ENCODE measurements at places on chromosomes 6 and 20.

DNA sequence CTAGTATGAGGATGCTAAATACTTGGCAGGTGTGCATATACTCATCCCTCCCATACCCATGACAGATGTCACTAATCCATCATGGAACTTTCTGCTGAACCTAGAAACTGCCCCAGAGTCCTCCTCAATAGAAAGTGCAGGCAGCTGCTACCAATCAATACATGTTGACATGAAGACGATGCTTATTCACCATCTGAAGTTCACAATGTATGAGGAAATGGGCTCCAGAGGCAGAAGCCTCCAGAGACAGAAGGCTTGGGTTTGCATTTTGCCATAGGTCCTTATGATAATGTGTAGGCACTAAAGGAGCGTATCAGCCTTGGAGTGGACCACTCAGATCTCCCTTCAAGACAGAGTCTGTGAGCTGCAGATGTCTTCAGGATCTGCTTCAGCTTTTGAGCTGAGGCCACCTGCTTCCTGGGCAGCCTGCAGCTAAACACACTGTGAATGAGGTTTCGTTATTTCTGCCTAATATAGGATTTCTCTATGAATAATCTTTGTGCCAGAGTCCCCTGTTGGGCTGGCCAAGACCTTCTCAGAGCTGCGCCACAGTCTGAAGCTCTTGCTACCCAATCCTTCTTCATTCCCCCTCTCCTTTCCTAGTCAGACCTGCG, 7.5 kb upstream of the KIAA1755 start:
- DNase-seq, result no peak

DNA sequence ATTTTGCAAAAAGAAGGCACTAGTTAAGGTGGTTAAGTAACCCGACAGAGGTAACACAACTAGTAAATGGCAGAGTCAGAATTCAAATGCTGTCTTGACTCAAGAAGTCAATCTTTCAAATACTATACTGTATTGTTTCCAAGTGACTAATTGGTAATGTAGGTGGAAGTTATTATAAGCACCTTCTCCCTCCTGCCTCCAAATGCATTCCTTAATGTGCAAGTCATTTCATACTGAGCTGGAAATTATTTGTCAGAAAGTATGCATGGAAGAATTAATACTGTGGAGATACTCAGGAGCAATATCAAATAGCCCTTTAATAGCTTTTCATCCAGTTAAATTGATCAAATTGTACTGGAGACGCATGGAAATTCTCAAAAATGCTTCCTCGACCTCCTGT, 579.1 kb downstream of the DOK5 start:
- no peak for DNase-seq

- DNase-seq, result no peak
Measured at GRCh38 chr6:24093381-24093780, 32.6 kb upstream of the NRSN1 start.

DNA sequence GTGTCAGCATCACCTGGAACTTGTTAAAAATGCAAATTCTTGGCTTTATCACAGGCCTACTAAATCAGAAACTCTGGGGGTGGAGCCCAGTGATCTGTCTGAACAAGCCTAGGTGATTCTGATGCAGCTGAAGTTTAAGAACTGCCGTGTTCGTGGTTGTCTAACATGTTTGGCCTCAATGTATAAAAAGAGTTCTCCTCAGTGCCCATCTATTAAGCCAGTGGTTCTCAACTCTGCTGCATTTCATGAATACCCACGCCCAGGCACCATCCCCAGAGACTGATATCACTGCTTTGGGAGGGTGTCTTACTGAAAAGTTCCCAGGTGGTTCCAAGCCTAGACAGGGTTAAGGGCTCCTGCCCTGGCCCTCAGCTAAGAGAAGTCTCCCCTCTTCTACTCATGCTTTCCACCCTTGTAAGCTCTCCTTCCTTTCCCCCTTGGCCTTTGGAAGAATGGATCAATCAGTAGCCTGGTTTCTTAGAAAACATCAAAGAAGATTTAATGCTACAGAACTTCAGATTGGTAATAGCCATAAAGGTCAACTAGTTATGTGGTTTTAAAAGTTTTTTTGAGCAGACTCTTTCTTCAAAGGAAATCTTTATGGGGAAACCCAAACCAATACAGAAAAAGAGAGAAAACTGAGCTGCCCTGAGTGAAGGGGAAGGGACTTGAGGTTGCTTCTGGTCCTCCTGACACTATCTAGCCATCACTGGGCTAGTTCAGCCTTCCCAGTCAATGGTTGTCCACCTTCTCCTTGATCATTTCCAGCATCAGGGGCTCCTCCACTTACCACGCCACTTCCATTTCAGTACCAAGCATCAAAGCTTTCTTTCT, 38.9 kb upstream of the TNFAIP3 start:
- DNase-seq, result no peak

DNA sequence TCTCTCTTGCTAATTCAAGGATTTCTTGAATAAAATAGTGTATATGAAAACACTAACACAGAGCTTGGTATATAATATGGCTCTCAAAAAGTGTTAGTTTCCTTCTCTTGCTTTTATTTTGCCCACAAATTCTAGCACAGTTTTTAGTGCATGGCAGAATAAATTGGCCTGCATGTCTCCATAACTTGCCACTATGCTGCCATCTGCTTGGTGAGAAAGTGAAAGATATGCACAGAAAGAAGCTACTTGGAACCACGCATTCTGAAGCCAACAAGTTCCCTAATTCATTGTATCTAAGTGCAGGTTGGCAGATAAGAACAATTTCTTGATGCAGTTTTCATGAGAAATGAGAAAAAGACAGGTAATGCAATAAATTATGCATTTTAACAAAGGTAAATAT, 101.2 kb downstream of the EPHA7 start:
- peak; percentile 16 for DNase-seq

GRCh38 chr6:105459049-105459448, 56.2 kb upstream of the PREP start:
- DNase-seq, result no peak

GRCh38 chr20:5786930-5787795, 37.0 kb downstream of the SHLD1 start:
- no peak for DNase-seq

- DNase-seq, result peak; percentile 74
Measured at GRCh38 chr20:10217721-10218410, 764 bp upstream of the SNAP25 start.

GRCh38 chr20:9884061-9884460, 45.2 kb upstream of the PAK5 start:
- no peak for DNase-seq

DNA sequence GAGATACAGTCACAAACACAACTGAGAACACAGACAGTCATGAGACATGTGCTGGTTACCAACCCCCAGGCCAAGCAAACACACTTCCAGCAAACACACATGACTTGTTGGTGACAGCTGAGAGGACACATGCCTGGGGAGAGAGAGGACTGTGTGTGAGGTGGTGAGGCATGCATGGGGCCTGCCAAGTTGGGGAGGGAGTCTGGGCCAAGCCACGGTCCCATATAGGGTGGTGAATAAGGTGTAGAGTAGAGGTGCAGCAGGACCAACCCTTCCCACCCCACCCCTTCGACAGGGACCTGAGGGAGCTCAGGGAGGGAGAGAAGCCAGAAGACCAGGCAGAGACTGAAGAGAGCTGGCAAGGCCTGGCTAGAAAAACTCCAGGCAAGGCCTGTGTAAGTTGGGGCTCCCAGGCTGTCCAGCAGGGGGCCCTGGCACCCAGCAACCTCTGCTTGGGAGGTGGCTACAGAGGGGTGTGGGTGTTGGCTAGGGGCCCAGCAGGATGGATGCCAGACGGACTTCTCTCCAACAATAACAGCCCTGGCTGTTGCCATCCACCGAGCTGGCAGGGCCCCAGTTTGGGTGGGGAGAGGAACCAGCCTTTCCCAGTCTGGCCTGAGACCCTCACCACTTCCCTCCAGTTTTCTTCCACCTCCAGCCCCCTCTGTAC, 2.0 kb upstream of the SLC29A1 start:
- DNase-seq, result peak; percentile 77

DNA sequence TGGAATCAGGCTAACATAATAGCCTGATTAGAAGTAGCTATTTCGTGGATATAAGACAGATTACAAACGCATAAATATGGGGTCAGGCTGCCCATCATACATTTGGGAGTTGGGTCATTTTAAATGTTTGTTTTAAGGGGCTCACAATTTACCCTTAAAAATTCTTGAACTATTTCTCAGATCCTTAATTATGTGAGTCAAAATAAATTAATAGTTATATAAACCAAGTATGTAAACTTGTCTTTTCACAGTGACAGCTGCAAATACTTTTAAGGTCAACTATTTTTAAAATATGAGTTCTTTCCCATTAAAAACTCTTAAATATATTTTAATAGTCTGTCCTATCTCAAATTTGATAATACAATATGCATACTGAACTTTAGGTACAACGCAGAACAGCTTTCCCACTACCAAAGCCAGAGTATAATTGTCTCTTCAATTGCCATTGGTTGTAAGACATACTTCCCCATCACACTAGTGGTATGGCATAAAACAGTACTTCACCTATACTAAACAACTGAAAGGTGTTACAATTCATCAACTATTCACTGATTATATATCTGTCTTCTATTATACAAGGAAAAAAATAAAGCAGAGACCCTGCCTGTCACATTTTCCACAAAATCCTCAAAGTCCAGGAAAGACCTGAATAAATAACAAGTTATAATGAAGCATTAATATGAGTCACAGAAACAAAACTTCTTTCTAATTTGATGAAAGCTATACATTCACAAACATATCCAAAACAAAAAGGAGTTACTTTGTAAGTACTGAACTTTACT, 80.8 kb upstream of the COL21A1 start:
- DNase-seq, result no peak

- DNase-seq, result no peak
Measured at GRCh38 chr6:13299403-13299821, 28.9 kb downstream of the TBC1D7 start.

DNA sequence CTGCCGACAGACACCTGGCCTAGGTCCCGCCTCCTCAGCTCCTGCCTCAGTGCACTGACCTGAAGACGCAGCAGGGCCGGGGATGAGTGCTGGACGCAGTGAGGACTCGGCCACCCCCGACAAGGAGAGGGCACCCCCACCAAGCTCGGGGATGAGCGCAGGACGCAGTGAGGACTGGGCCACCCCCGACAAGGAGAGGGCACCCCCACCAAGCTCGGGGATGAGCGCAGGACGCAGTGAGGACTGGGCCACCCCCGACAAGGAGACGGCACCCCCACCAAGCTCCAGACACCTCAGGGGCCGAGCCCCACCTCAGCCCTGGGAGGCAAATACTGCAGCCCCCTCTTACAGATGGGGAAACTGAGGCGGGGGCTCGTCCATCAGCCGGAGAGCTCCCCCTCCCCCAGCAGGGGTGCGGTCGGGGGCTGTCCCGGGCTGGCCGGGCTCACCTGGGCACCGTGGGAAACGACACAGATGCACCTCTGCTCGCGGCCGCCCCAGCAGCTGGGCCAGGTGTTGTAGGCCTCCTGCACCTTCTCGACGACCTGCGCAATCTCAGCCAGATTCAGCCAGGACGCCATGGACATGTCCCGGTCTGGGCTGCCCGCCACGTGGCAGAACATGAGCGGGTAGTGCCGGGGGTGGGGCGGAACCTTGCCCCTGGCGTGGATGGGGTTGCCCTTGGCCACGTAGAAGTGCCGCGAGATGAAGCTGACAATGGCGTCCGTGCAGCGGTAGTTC, 7.5 kb downstream of the HELZ2 start:
- no peak for DNase-seq

DNA sequence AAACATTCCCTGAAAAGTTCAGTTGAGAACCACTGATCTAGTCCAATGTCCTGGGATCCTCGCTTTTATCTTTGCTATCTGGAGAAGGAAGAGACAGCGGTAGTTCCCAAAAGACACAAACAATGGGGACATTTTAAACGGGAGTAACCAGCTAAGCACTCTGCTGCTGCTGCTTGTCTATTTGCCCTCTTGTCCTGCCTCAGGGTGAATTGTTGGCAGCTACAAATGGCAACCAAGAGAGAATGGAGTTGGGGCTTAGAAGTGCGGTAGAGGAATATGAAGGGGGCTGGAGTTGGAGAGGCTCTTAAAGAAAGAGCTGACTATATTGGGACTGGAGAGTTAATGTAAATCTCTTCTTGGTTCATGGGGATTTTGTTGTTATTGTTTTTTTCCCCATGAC, 6.5 kb upstream of the ZSWIM1 start:
- DNase-seq, result no peak

DNA sequence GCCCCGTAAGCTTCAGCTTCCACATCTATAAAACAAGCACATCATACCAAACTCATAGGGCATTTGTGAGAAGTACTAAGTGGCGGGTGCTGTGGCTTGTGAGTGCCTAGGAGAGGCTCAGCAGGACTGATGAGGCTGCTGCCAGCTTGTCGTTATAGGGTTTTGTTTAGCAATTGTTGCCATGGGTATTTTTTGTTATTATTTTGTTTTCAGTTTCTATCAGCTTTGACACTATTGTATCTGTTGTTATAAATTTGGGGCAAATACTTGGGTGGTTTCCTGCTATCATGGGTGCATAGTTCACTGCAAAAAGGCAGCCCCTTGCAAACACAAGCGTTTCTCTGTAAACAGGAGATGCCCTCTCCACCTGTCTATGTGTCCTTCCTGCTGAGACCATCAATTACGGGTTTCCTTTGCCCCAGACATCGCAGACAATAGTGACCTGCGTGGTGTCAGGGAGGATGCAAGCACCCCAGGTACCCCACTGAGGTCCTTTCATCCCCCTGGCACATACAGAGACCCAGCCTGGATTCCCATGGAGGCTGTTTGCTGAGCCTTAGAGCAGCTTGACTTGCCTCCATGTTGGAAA, 3.1 kb upstream of the CCDC167 start:
- no peak for DNase-seq

GRCh38 chr6:12238219-12238618, 51.9 kb upstream of the EDN1 start:
- DNase-seq, result no peak

DNA sequence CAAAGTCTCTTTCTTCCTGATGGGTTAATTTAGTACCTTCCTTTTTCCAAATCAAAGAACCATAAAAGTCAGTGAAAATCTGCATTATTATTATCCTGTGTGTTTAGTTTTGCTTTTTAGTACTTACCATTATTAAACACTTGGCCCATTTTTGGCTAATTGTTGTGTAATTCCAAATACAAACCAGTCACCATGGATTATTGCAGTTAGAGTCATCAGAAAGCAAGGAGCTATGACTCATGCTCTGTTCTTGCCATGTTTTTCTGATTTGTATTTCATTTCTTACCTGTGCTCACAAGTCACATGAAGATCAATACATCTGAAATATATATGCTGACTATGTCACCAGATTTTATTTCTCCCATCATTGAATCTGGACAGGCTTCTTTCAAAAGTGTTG, 31.3 kb downstream of the SLC22A3 start:
- DNase-seq, result no peak

DNA sequence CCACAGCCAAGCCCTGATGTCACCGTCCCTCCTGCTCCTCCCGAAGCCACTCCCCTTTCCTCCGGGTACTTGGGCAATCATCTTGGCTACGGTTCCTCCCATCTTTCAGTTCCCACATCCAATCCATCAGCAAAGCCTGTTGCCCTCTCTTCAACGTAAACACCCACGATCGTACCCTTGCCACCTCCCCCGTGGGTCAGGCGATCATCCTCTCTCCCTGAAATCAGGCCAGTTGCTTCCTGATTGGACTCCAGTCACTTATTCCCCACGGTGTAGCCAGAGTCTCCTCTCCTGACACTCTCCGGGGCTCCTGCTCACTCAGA, 44.5 kb downstream of the SULF2 start:
- DNase-seq, result no peak
